Pons (tissue), 1 donor: ENCODE measurements at places on chromosomes 5 and 9.

DNA sequence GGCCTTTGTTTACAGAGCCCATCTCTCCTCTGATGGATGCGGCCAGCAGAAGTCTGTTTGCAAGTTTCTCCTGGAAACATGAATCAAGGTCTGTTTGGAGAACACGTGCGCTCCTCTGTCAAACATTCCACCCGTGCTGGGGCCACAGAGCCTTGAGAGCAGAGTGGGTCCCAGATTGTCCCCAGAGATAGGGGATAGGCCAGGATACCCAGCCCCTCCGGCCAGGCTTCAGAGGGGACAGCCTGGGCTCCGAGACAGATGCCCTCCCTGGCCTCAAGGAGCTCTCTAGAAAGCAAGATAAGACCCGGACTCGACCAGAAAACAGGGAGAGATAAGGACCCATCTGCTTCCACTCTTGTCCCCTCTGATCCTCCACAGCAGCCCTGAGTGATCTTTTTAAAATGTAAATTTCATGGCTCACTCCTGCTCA lies 40.4 kb upstream of the HAND1 start:
- no peak for DNase-seq

DNA sequence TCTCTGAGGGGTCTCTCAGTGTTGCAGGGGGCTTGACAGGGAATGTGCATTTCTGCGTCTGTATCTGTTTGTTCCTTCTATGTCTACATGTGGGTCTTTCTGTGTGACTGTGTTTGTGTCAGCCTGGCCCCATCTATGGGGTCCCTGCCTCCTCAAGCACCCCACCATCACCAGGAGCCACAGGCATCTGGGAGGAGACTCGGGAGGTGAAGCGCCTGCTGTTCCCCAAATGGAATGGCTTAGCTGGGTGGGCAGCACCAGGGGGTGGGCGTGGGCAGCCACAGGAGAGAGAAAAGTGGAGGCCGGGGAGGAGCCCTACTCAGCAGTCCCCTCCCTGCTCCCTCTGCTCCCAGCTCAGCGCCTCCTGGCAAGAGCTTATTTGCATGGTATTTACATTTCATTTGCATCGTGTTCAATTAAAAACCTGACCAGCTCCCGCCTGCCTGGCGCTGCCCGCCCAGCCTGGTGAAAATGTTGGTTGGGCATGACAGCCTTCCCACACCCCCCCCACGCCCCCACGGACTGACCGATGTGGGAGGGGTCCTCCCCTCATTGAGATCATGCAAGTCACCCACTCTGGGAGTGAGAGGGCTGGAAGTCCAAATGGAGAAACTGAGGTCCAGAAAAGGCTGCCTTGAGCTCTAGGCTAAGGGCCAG lies 50.5 kb downstream of the CXXC5 start:
- peak; percentile 89 for DNase-seq

DNA sequence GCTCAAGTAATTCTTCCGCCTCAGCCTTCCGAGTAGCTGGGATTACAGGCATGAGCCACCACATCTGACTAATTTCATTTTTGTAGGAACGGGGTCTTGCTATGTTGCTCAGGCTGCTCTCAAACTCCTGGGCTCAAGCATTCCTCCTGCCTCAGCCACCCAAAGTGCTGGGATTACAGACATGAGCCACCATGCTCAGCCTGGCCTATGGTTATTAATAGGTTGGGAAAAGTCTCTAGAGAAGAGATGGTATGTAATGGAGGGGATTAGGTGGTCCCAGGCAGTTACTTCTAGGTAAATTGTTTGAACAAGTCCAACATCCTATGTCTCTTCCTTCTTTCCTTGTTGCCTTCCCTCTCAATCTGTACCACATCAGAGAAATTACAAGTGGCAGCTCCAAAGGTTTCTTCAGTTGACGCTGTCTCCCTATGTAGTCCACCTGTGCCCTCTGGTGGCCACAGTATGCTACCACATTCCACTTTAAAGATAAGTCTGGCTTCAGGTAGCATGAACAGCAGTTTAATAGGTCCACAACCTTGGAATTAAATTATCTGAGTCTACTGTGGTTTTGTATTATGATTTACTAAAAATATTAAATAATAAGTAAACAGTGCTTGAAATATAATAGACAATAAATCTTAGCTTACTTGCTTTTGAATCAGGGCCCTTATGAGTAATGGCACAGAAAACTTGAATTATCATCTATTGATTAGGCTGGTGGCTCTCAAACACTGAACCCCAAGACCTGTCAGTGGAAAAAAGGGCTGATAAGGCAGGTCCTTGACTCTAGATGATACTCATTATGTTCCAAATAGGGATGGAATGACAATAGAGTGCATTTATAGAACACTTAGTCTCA lies 9.7 kb downstream of the TIGD6 start:
- DNase-seq: peak; percentile 88

DNA sequence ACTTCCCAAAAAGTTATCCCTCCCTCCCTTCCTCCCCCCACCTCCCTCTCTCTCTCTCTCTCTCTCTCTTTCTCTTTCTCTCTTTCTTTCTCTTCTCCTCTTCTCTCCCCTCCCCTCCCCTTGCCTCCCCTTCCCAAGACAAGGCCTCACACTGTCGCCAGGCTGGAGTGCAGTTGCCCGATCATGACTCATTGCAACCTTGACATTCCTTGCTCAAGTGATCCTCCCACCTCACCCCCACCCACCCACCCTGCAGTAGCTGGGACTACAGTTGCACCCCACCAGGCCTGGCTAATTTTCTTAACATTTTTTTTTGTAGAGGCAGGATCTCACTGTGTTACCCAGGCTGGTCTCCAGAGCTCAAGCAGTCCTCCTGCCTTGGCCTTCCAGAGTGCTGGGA lies 32.8 kb downstream of the VPS13A start:
- no peak for DNase-seq

DNA sequence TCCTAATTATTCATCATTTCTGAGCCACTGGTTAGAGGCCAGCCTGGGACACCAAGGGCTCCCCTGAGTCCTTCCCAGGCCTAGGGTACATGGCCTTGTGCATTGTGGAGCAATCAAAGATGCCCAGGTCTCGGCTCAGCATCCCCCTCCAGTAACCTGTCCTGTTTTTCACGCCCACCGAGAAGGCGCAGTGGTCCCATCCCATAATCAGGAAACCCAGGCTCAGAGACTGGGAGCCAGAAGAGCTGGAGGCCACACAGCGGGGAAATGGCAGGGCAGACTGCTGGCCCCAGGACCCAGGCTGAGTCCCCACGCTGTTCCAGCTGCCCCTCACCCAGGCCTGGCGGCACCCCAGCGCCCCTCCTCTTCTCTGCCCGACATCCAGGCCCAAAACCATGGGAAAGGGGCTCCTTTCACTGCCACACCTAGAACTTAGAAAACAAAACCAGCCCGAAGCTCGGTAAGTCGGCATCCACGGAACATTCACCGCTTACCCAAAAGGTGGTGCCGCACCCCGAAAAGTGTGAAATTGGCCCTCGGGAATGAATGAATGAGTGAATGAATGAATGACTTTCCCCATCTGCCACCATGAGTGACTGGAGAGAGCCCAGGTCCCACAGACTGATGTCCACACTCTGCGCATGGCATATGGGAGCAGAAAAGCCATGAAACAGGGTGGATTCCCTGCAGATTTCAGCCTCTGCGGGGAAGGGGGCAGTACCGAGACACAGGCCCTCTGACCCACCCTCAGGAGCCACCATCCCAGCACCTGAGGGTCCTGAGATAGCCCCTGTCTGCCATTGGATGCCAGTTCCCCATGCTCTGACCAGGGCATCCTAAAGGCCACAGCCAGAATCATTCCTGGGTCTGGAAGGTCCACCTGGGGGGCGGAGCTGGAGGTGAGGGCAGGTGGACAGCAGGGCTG lies 132.5 kb downstream of the OLFM1 start:
- DNase-seq: no peak

DNA sequence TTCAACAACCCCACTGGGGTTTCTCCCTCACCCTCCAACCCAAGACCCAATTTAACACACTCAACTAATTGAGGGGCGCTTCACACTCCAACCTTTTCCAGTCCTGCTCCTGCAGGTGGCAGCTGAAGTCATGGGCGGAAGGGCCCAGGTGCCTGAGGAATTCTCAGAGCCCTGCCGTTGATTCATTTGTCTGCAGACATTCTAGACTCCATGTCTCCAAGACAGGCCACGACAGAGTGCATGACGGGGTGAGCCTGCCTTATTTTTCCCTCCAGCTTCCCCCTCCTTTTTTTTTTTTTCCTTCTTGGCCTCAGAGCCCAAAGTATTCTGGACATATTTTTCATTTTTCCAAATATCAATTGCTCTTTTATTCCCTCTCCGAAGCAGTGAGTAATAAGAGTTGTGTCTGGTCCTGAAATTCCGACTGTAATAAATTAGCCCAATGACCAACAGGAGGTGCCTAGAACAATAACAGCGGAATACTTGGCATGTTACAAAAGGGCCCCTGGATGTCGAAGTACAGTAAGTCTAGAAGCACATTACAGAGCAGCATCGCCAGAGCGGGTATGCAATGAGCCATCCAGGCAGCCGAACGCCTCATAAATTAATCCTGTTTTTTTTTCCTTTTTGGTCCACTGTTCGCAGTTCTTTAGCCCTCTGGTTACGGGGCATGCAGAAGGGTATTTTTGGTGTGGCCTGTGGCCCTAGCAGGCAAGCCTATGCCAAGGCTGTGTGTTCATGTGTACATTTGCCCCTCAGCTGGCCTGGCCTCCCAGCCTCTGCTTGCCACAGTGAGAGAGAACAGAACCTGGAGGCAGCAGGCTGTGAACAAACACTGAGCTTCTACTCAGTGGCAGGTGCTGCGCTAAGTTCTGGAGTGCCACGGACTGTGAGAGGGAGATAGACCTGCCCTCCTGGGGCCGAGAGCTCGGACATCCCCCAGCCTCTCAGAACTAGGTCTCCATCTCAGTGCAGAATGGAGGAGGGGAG lies 8.6 kb upstream of the SMIM23 start:
- no peak for DNase-seq
